Stimulated activated CD4-positive, alpha-beta T cell treated with anti-CD3 and anti-CD28 coated beads, Interleukin-1b, Interleukin-23, amount 100 ng/mL, for 1 hour (primary cell): ENCODE measurements at places on chromosomes 4 and X.

DNA sequence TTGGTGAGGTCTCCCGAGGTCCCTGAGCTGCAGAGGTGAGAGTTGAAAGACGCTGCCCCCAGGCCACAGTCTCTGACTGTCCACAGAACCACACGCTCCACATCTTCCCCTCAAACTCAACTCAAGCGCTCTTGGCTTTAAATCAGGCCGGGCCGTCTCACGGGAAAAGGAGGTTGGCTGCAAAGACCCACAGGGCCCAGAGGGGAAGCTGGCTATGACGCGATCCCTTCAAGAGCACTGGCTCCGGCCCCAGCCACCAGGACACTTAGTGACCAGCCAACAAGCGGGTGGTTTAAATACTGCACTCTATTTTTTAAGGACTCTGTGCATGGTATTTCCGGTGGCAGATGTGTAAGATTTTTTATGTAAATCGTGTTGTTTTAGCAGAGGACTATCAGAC lies 19.9 kb downstream of the LRPAP1 start:
- DNase-seq: no peak

DNA sequence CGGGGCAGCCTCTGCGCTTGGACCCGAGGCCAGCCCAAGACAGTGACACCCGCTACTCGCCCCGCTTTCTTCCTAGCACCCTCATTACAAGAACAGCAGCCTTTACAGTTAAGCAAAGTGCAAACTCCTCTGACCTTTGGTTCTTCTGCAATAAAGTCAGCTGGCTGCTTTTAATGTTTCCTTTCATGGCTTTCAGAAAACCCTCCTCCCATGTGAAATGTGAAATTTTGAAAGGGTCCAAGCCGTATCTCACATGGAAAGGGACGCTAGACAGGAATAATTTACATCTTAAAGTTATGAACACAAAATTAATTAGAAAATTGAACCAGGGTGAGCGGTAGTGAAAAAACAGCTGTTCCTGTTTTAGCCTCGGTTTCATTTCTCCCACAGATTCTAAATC lies 520.1 kb upstream of the FRG1 start:
- DNase-seq: no peak

DNA sequence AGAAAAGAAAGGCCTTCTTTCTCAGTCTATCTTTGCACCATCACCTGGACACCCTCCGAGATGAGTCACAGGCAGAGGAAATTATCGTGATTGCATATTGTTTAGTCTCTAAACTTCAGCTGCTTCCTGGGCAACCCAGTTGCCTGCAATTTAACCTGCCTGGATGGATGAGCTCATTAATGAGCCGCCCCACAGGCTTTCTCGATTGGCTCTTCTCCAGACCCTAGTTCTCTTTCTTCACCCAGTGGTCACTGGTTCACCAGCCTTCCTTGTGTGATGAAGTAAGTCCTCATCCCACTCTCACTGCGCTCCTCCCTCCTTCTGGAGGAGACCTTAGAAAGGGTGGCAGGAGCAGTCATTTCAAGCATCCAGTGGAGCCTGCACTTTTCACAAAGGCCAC lies 94.4 kb downstream of the SOWAHB start:
- no peak for DNase-seq

- DNase-seq: no peak
These were observed 16.8 kb downstream of the LNX1 start for GRCh38 chr4:53574528-53574927.

GRCh38 chrX:33725535-33726210 lies 406.4 kb downstream of the FAM47A start:
- DNase-seq: no peak

DNA sequence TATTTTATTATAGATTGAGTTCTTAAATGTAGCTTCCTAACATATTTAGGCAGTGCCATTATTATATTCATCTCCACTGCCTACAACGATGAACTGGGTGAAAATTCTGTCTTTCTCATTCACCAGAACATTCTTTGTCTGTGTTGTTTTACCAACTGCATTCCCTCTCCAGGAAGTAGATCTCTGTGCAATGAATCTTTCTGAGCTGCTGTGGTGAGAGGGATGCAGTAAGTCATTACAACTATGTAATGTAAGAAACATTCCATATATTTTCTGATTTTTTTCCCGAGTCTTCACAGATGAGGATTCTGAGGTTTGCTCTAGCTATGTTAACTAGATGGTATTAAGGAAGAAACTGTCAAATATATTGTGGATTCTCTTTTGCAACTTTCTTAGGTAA lies 811.9 kb upstream of the PCDH7 start:
- DNase-seq: no peak

- DNase-seq: no peak
These were observed 30.1 kb downstream of the NSG1 start for GRCh38 chr4:4416981-4417380.
